ENCODE measurements at places on chromosomes 1 and 21.

GRCh38 chr1:19533626-19534025, 48.3 kb upstream of the CAPZB start:
- peaks cover 3% of the 10 kb centered on the region for H3K4me1 ChIP-seq
- peaks cover 2% of the 10 kb centered on the region for H3K36me3 ChIP-seq
- DNase-seq: no peak
- no peaks in the 10 kb centered on the region for H3K27me3 ChIP-seq

GRCh38 chr1:198841477-198841876, 202.6 kb downstream of the PTPRC start:
- no peaks in the 10 kb centered on the region for H3K36me3 ChIP-seq
- H3K27ac ChIP-seq: no peak overlapping the region
- H3K27me3 ChIP-seq: no peaks in the 10 kb centered on the region

DNA sequence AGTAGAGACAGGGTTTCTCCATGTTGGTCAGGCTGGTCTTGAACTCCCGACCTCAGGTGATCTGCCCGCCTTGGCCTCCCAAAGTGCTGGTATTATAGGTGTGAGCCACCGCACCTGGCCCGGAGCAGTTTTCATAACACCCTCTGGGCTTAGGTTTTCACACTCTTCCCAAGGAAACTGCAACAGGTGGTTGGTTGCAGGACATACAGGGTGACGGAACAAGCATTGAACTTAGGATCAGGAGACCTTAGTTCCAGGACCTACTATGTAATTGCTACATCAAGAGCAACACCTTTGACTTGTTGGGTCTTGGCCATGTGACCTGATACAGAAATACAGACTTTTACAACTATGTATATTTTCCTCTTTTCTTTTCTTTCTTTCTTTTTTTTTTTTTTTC, 37.9 kb downstream of the MFSD2A start:
- no peak overlapping the region for H3K27ac ChIP-seq
- H3K36me3 ChIP-seq: no peaks in the 10 kb centered on the region
- no peaks in the 10 kb centered on the region for H3K27me3 ChIP-seq
- H3K4me1 ChIP-seq: peaks cover 5% of the 10 kb centered on the region
- no peak overlapping the region for H3K4me3 ChIP-seq

DNA sequence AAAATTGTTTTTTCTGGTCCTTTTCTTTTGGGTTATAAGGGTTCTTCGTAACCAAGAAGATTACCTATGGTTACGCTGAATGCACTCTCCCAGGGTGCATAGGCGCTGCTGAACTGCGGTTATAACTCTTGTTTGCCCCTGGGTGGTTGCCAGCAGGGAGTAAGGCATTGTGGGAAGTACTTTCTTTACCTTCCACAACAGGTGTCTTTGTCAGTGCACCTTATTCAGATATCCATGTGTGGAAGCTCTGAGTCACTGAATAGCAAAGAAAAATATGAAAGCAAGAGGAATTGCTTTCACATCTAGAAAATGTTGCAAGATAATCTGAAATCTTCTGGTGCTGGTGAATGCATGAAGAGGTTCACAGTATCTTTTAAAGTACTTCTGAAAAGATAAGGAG, 124.4 kb upstream of the CACYBP start:
- no peaks in the 10 kb centered on the region for H3K36me3 ChIP-seq
- no peak overlapping the region for H3K27ac ChIP-seq

GRCh38 chr1:197210426-197210825, 57.6 kb upstream of the CRB1 start:
- H3K27ac ChIP-seq: no peak overlapping the region
- peaks cover 14% of the 10 kb centered on the region for H3K36me3 ChIP-seq
- H3K27me3 ChIP-seq: no peaks in the 10 kb centered on the region
- H3K4me3 ChIP-seq: no peak overlapping the region
- DNase-seq: no peak

DNA sequence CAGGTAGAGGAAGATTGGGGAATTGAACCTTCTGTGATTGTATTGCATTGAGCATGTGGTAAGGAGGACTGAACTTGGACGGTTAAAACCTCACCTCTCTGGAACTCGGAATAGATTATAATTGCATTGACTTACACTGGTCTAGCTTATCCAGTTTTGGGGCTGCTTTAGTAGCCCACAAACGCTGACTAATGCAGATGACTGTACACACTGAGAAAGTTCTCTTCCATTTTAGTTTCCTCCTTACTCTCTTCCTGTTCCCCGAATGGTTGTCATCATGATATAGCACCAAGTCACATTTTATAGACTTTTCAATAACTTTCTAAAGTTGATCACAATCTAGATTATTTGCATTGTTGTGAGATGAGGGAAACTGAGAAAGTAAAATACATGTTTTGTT, 78.2 kb downstream of the NFIA start:
- no peak for DNase-seq
- no peak overlapping the region for H3K4me3 ChIP-seq
- no peaks in the 10 kb centered on the region for H3K27me3 ChIP-seq
- no peak overlapping the region for H3K27ac ChIP-seq

DNA sequence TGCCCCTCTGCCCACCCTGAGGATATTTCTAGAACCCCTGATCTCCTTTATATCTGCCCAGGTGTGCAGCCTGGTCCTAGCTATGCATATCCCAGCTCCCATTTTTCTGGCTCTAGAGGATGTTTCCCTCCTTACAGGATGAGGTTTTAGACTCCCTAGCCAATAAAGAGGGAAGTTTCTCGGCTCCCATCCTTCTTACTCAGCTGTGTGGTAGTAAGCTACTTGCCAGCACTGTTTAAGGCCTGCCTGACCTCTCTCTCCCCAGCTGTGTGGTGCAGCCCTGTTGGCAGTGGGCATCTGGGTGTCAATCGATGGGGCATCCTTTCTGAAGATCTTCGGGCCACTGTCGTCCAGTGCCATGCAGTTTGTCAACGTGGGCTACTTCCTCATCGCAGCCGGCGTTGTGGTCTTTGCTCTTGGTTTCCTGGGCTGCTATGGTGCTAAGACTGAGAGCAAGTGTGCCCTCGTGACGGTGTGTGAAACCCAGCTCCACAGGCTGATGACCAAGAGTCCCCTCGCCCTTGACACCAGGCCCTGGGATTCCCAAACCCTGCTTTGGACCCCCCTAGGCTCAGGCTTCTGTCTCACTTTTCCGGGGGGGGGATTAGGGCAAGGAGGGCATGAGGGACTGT, 7.8 kb upstream of the P3R3URF start:
- peaks cover 5% of the 10 kb centered on the region for H3K36me3 ChIP-seq
- no peak overlapping the region for H3K4me3 ChIP-seq
- DNase-seq: no peak
- no peaks in the 10 kb centered on the region for H3K27me3 ChIP-seq

DNA sequence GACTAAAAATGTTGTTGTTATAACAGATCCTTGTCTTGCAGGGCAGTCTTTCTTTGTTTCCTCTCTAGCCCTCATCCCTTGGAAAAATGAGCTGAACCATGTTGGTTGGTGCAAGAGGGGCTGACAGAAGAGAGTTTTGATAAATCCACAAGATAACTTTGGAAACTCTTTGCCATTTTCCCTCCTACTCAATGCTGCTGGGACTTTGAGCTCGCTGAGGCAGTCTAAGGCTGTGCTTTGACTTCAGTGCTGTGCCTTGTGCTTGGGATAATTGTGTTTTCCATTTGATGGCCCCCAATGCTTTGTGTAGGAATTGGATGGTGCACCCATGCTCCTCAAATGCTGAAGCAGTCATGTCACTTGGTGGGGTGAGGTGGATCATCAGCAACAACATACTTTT, 31.7 kb downstream of the ST6GALNAC3 start:
- peaks cover 2% of the 10 kb centered on the region for H3K36me3 ChIP-seq
- peaks cover 24% of the 10 kb centered on the region for H3K4me1 ChIP-seq
- H3K27ac ChIP-seq: no peak overlapping the region
- peaks cover 2% of the 10 kb centered on the region for H3K27me3 ChIP-seq
- H3K4me3 ChIP-seq: no peak overlapping the region

DNA sequence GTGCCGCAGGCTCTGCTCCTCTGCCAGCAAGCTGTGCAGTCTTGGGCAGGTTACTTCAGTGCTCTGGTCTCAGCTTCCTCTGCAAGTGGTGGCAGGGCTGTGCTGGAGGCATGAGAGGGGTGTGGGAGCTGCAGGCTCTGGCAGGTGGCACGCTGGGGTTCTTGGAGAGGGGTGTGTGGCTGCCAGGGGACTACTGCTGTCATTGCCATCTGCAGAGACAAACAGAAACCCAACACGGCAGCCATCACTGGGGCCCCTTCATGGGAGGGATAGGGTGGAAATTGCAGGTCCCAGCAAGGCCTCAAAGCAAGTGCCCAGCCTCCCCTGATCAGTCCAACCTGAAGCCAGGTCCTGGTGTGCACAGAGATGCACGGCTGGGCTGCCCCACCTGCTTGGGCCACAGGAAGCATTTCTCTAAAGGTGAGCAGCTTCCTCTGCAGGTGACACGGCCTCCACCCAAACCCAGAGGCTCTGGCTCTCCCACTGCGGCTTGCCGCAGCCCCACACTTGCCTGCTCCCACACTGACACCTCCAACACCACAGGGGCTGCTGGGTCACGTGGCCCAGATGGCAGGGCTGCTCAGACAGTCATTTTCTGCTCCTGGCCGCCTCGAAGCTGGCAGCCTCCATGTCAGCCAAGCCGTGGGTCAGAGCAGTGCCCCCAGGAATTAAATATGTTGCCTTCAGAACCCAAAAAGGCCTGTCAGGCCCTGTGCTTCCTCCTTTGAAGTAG, 4.1 kb upstream of the COL6A2 start:
- no peak overlapping the region for H3K27ac ChIP-seq
- H3K4me1 ChIP-seq: no peaks in the 10 kb centered on the region
- no peaks in the 10 kb centered on the region for H3K27me3 ChIP-seq
- DNase-seq: no peak
- no peak overlapping the region for H3K4me3 ChIP-seq

DNA sequence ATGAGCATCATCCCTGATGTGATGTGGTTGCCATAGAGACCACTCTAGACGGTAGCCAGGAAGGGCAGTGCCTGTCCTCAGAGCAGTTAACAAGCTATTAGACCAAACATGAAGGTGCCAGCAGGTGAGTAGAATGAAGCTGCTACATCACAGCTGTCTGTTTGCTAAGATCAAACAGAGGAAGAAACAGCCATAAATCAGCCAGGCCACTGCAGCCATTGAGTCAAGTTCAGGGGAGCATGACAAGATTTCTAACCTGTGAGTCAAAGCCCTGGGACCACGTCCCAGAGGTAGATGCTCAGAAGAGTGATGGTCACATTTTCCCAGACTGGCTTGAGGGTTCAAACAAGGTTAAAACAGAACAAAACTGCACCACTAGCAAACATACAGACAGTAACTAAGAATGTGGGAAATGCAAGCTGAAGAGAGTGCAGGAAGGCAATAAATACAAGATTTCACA, 450.6 kb upstream of the DAB1 start:
- no peak for DNase-seq
- H3K4me1 ChIP-seq: no peaks in the 10 kb centered on the region
- no peak overlapping the region for H3K4me3 ChIP-seq
- H3K36me3 ChIP-seq: no peaks in the 10 kb centered on the region
- no peak overlapping the region for H3K27ac ChIP-seq
- no peaks in the 10 kb centered on the region for H3K27me3 ChIP-seq

- DNase-seq: peak; percentile 54
- H3K4me3 ChIP-seq: peak overlapping the region; percentile 73
- H3K4me1 ChIP-seq: no peaks in the 10 kb centered on the region
- no peaks in the 10 kb centered on the region for H3K36me3 ChIP-seq
- H3K27ac ChIP-seq: no peak overlapping the region
Observed at GRCh38 chr21:44455524-44456213, 359 bp downstream of the LRRC3 start.

GRCh38 chr1:53766831-53767405, 28.0 kb upstream of the GLIS1 start:
- H3K27me3 ChIP-seq: no peaks in the 10 kb centered on the region
- H3K4me1 ChIP-seq: peaks cover 15% of the 10 kb centered on the region
- H3K4me3 ChIP-seq: no peak overlapping the region
- no peak for DNase-seq

GRCh38 chr21:31326522-31327242, 17.4 kb downstream of the TIAM1 start:
- peak overlapping the region; percentile 45 for H3K4me3 ChIP-seq
- no peaks in the 10 kb centered on the region for H3K27me3 ChIP-seq
- peak overlapping the region; percentile 92 for H3K27ac ChIP-seq
- H3K36me3 ChIP-seq: peaks cover 28% of the 10 kb centered on the region
- H3K4me1 ChIP-seq: peaks cover 37% of the 10 kb centered on the region

DNA sequence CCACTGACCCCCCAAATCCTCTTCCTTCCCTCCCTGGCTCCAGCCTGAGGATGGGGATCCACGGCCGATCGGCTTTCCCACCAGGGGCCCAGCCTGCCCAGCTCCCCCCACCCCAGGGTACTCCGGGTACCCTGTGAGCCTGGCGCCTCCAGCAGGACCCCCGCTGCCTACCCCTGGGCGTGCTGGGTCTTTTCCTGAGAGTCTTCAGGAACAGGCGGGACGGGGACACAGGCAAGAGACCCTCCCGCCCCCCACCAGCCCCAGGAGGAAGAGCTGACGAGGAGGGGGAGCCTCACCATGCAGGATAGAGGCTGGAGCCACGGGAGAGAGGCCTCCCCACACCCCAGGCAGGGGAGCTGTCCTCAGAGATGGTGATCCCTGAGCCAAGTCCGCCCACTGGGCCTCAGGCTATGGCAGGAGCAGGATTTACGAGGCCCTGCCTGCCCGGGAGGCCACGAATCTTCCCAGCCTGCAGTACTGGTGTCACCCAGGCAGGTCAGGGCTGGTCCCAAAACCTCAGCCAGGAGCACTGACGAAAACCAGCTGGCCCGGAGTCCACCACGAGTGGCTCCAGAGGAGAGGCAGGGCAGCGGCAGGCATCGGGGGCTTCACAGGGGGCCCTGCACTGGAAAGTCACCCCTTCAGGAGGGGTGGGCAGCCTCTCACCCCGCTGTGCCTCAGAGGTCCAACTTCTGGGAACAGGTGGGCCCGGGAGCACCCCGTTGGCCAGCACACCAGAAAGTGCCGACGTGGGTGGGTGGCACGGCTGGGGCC, 58.0 kb downstream of the MEGF6 start:
- no peak overlapping the region for H3K27ac ChIP-seq
- H3K27me3 ChIP-seq: no peaks in the 10 kb centered on the region
- no peaks in the 10 kb centered on the region for H3K4me1 ChIP-seq
- DNase-seq: no peak

GRCh38 chr1:194194724-194195123, 1008.3 kb upstream of the B3GALT2 start:
- H3K4me3 ChIP-seq: no peak overlapping the region
- no peaks in the 10 kb centered on the region for H3K36me3 ChIP-seq
- no peaks in the 10 kb centered on the region for H3K4me1 ChIP-seq
- DNase-seq: no peak

GRCh38 chr1:110083061-110083865, 12.8 kb upstream of the ALX3 start:
- peak overlapping the region; percentile 69 for H3K4me3 ChIP-seq
- H3K36me3 ChIP-seq: no peaks in the 10 kb centered on the region
- no peak for DNase-seq
- peaks cover 11% of the 10 kb centered on the region for H3K4me1 ChIP-seq

- peaks cover 18% of the 10 kb centered on the region for H3K4me1 ChIP-seq
- no peak overlapping the region for H3K27ac ChIP-seq
- H3K27me3 ChIP-seq: peaks cover 67% of the 10 kb centered on the region
- H3K4me3 ChIP-seq: no peak overlapping the region
- H3K36me3 ChIP-seq: no peaks in the 10 kb centered on the region
Observed at GRCh38 chr1:186206048-186206570, 168.9 kb downstream of the TPR start.

DNA sequence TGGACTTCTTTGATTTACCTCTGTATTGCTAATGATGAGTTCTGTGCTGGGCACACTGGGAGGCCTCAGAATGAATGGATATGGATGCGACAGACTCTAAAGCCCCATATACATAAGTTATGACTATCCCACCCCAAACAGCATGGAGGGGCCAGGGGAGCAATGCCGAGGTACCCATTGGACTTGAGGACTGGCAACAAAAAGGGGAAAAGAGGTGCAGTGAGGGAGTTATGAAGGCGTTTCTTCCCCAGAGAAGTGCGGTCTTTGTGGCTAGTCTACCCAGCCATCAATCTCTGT, 15.2 kb upstream of the CDCA8 start:
- no peak overlapping the region for H3K27ac ChIP-seq
- no peak for DNase-seq
- peaks cover 19% of the 10 kb centered on the region for H3K4me1 ChIP-seq
- H3K27me3 ChIP-seq: no peaks in the 10 kb centered on the region
- no peak overlapping the region for H3K4me3 ChIP-seq

All from activated naive CD4-positive, alpha-beta T cell treated with anti-CD3 and anti-CD28 coated beads for 36 hours (primary cell).